AG08395 (cell line): ENCODE measurements at places on chromosomes 16 and 17.

DNA sequence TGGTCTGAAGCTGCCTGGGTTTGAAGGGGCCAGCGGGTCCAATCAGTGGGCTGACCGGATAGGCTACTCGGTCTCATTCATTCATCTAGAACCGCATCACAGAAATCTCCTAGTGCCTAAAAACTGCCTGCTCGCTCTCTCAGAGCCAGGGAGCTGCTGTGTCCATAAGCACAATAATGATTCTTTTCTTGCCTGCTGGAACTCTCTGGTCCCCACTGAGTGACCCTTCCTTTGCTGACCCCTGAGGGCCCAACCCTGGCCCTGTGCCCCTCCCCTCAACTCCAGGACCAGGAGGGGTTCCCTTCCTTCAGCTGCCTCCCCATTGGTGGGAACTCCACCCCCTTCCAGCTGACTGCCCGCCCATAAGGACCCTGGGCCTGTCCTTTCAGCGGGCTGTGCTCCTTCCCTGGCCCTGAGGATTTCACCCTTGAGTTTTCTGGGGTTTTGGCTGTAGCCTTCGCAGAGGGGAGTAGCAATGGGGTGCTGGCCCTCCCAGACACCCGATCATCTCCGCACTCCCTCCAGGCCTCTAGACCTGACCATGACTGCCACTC lies 39.5 kb upstream of the DNAH9 start:
- DNase-seq, result no peak

DNA sequence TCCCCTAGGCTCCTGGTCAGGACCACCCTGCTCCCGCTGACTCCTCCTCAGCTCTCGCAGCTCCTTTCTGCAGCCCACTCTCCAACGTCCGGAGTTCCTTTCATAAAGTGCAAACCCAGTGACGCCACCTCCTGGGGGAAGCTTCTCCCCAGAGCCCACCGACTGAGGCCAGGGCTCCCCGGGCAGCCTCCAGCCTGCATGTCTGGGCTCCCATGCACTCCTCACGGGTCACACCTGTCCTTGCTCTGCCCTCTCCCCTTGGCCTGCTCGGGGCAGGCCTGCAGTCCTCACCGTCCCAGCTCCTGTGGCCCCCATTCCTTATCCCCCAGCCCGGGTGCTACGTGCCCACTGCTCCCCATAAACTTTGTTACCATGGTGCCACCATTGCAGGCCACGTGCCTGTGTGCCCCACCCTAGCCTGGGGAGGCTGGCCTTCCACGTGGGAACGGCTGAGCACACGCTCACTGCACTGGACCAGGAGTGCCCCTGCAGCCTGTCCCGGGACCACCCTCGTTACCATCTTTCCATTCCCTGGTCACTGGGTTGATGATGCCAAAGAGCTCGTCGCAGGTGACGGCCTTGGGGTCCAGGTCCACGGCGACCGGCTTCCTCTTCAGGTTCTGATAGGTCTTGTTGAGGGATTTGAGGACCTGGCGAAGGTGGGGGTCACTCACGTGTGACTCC lies 84.9 kb downstream of the DNAH17 start:
- DNase-seq, result no peak

DNA sequence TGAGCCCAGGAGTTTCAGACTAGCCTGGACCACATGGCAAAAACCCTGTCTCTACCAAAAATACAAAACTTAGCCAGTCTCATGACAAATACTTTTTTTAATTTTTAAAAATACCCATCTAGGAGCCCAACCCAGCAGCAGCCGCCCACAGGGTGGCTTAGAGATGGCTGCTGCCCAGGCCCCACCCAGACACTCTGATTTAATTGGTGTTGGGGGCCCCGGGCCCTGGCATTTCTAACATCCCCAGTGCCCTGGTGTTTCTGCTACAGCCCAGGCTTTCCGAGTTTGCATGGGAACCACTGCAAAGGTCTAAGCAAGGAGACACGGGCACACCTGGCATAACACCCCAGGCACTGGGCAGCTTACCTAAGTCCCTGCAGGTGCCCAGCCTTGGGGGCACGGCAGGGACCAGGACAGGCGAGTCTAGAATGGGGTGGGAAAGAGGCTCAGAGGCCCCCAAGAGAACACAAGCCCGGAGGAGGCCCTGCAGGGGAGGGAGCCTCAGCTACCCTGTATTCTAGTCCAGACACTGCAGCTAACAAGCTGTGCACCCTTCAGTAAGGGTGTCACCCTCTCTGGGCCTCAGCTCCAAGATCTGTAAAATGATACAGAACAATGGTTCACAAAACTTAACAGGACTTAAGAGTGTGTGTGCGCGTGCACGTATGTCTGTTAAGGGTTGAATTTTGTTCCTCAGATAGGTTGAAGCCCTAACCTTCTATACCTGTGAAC lies 48.8 kb downstream of the RMI2 start:
- DNase-seq, result no peak

GRCh38 chr16:70496513-70496912 lies 26.8 kb downstream of the COG4 start:
- no peak for DNase-seq

DNA sequence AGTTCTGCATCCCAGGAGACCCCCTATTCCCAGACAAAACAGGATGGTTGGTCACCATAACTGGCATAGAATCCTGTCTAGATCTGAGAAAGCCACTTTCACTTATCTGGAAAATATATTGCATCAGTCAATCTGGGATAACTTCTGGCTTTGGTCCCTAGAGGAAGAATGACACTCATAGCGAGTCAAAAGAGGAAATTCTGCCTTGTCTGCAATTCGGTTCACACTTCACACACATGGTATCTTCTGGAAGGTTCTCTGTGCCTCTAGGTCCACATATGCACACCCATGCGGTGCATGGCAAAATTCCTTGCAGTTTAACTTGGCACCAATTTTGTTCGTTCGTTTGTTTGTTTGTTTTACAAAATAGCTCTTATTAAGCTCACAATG lies 49.2 kb upstream of the WSCD1 start:
- DNase-seq, result no peak
